ENCODE measurements at places on chromosomes 7 and 10.

- no peak for DNase-seq
Observed at GRCh38 chr10:68155615-68156210, 46.4 kb downstream of the MYPN start.

DNA sequence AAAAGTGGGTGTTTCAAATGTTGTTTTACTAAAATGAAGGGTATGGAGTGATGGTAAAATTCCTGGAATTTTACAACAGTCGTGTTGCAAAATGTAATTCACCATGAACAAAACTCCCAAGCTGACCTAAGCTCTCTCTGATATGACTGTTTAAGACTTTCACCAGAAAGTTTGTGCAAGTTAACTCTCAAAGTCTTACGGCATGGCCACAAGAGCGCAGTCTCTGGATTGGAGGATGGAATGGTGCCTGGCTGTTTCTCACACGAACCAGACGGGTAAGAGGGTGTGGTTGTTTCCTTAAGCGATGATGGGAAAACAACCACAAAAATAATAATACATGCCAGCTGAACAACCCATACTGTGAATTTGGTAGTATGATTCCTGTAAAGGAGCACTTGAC is 662.5 kb downstream of the KCNMA1 start:
- DNase-seq, result no peak

DNA sequence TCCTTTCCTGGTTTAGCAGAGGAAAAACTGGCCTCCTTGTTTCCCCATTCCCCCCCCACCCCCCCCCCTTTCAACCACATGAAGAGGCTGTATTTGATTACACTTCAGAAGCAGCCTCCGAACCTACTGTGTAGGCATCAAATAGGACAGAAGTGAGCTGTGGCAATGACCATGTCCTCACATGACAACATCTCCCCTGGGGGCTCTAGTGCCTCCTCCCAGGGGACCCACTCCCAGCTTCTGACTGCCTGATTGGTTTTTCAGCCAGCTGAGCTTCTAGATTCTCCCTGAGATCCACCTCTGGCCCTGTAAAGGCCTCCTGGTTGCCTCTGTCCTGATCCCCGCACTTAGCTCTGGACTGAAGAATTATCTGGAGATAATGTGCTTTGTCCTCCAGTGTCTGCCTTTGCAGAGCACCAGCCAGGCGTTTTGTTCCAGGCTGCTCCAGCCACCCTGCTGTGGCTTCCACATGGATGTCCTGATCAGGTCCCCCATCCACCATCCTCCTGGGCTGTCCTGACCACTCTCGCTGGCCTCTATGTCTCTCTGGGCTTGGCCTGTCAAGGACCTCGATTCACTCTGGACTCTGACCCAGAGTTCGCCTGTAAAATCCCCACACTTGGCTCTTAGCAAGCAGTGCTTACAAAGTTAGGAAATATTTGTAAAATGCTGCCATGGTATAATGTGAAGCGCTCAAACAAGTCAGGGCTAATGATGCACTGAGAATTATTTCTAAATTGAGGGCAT is 42.4 kb upstream of the TOMM7 start:
- no peak for DNase-seq

GRCh38 chr7:131657881-131658280 is 101.5 kb upstream of the PODXL start:
- DNase-seq, result no peak

- no peak for DNase-seq
Observed at GRCh38 chr7:90660819-90661218, 64.7 kb downstream of the CDK14 start.

DNA sequence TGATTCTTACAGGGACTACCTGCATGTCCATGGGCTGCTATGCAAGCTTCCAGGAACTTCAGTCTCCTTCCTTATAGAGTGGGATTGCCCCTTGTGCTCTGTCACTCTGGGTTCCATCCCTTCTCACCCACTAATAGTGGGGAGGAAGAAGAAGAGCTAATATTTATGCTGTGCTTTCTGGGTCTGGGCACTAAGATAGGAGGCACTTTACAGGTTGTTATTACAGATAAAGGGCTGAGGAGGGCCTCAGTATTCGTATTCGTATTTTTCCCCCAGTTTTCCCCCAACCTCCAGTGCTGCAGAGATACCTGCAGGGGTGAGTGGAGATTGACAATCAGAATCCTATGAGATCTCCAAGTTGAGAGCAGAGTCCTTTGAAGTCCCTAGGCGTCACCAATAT is 14.2 kb downstream of the HK1 start:
- DNase-seq, result no peak

DNA sequence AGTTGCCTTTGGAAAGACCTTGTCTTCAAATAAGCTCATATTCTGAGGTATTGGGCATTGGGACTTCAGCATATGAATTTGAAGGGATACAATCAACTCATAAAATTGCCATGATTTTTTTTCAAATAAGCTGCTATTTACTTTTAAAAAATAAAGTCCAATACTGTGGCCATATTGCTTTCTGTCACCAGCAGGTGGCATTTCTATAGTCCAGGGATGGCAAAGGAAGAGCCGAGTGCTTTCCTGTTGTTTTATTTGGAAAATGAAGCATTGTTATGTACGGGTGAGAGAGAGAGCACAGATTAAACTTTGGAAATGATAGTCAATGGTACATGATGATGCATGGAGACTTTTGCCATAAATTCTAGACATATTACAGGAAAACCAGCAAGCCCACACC is 104.1 kb upstream of the DPP6 start:
- no peak for DNase-seq

DNA sequence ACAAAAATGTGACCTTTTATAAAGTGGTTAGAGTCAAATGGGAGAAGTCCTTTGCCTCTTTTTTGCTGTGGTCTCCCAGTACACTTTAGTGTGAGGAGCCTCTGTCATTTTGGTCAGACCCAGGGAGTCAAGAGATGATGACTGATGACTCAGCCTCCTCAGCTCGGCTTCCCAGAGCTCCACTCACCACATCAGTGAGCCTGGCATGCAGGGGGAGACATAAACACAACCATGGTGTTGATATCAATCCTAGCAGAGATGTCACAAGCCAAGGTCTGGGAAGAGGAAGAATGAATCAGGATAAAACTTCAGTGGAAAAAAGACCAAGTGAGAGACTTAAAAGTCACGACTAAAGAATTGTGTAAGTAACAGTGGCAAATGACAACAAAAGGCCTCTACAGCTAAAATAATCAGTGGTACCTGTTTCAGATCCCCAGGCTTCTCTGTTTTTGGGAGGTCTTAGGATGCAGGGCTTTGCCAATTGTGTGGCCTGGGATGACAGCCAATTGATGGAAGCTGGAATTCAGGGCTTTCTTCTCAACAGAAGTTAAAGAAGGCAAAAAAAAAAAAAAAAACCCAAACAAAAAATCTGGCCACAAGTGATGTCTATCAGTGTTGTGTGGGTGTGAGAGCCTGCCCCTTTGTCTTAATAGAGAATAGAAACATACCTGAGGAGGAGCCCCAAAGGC is 50.2 kb downstream of the TFAM start:
- DNase-seq, result no peak
